ENCODE measurements at places on chromosomes 7 and 10.

GRCh38 chr7:133344275-133344674, 91.4 kb downstream of the EXOC4 start:
- peak; percentile 9 for DNase-seq

- no peak for DNase-seq
These were observed 3.1 kb downstream of the GAD2 start for GRCh38 chr10:26219676-26220075.

DNA sequence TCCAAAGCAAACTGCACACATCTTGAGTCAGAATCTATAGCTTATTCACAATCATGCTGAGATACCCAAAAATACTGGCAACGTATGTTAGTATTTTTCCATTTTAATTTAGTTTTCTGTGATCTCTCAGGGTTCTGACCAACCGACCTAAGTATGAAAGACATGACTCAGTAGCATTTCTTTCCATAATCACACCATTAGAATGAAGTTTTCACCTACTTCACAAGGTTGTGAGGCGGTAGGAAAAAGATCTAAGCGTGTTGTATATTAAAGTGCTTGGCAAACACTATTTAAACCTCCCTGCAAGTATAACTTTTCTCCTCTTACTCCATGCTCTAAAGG, 49.1 kb downstream of the PLCE1 start:
- DNase-seq, result no peak

GRCh38 chr10:61321041-61321857, 131.9 kb downstream of the TMEM26 start:
- DNase-seq, result no peak

DNA sequence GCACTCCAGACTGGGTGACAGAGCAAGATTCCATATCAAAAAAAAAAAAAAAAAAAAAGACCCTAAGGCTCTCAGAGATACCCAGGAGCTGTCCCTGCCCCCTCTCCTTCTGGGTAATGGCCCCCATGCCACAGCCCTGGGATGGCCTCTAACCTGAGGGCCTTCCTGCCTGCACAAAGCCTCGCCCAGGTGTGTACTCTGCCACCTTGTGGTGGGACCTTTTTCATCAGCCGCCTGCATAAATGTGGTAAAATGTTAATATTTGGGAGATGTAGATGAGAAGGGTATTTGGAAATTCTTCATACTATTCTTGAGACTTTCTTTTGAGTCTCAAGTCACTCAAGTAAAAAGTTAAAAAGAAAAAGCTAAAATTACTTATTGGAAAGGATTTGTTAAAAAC, 46.3 kb upstream of the RNF216 start:
- DNase-seq, result peak; percentile 50

- no peak for DNase-seq
These were observed 4.4 kb downstream of the JAZF1 start for GRCh38 chr7:28176174-28176573.

All from T-helper 2 cell (primary cell).